ENCODE measurements at places on chromosomes 12 and 14.

DNA sequence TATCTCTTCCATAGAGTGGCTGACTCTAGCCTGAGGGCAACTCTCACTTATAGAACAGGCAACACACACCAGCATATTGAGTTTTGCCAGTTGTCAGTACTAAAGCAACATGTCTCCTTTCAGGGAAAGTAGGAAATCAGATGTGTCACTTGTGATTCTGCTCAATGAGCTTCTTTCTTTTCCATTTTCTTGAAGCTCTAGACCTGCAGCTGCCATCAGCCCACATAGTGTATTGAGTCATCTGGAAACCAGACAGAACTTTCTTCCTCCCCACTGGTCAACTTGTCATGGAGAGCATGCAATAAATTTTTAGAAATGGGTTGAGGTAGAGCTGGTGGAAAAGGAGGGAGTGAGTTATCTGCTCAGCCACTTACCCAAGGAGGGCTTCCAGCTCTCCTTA is 209.0 kb upstream of the PLEKHG7 start:
- DNase-seq: no peak

DNA sequence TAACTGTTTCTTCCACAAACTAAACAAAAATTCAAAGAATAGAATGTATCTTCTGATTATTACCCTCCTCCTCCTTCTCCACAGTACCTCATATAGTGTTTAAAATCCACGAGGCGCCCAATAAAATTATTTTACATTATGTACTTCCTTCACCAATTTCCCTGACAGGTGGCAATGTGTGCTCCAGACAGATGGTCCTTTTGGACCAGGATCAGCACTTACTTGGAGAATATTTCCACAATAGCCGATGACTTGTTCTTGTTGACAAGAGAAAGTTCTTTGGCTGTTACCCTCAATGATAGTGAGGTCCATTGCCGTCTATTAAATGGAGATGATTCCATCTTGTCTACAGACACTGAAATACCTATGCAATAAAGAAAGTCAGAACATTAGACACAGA is 34.9 kb downstream of the LIMA1 start:
- DNase-seq: no peak

DNA sequence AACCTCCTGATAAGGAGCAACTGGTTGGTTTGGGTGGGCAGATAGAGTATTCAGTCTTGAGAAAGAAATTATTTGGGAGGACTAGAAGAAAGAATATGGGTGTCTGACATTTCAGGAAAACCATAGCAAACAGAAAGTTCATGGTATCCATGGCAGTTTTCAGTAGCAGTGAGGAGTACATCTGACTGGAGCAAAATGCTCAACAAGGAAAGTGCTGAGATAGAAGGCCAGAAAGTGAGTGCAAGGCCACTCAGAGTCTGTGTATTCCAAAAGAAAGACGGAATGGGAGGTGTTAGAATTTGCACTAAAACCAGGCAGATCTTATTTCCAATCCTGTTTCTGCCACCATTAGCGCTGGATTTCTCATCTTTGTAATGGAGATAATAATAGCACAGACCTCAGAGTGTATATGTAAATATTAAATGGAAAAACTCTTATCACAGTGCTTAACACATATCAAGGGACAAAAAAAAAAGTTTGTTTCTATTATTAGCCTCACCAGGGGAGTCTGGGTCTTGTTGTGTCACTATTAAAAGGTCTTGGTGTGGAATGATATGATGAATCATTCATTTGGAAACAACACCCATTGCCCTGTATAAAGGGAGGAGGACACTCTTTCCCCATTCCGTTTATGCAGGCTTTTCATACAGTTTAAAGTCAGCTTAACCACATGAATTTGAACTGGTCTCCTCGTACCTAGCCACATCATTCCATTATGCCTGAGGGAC is 349.8 kb downstream of the IPO8 start:
- no peak for DNase-seq

DNA sequence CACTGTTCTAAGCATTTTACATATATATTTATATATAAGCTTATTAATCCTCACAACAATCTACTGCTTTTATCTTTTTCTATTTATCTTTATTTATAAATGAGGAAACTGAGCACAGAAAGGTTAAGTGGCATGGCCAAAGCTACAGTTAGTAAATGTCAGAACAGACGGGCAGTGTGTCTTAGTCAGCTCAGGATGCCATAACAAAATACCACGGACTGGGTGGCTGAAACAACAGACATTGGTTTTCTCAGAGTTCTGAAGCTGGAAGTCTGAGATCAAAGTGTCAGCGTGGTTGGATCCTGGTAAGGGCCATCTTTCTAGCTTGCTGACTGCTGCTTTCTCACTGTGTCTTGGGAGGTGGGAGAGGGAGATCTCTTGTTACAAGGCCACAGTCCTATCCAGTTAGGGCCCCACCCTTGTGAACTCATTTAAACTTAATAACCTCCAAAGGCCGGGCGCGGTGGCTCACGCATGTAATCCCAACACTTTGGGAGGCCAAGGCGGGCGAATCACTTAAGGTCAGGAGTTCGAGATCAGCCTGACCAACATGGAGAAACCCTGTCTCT is 19.8 kb downstream of the RPGRIP1 start:
- no peak for DNase-seq

GRCh38 chr12:42299392-42300308 is 26.2 kb downstream of the ZCRB1 start:
- no peak for DNase-seq

GRCh38 chr14:63277591-63278183 is 41.0 kb downstream of the GPHB5 start:
- DNase-seq: no peak

- DNase-seq: no peak
Observed at GRCh38 chr12:27164330-27165040, 79.6 kb upstream of the STK38L start.

DNA sequence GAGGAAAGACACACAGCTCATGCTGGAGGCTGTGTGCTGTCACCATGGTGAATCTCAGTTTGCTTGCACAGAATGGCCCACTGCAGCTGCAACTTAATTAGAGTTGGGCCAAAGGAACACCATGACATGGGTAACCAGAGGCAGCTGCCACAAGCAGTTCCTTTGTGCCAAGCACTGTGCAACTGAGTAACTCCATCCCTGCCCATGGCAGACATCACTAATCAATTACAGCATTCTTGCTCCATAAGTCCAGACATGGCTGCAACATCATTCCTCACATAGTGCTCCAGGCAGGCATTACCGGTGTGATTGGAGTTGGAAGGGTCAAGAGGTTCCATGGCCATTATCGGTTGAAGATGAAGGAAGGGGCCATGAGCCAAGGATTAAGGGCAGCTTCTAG is 207.0 kb downstream of the RBM19 start:
- no peak for DNase-seq

DNA sequence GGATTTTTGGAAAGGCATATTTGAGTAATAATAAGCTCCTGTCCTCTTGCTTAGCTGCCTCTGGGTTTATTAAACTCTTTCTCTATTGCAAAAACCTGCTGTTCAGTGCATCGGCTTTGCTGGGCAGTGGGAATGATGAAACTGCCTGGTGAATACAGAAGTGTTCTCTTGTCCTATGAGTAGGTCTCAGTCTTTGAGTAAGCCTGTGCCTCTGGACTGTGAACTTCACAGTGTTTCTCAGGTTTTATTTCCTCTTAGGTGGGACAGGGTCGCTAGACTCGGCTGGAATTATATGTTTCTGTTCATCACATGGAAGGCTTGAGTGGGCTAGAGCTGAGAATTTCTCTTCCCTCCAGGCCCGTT is 46.4 kb downstream of the CRADD start:
- DNase-seq: no peak

- no peak for DNase-seq
Observed at GRCh38 chr12:97609957-97610356, 147.4 kb downstream of the RMST start.

DNA sequence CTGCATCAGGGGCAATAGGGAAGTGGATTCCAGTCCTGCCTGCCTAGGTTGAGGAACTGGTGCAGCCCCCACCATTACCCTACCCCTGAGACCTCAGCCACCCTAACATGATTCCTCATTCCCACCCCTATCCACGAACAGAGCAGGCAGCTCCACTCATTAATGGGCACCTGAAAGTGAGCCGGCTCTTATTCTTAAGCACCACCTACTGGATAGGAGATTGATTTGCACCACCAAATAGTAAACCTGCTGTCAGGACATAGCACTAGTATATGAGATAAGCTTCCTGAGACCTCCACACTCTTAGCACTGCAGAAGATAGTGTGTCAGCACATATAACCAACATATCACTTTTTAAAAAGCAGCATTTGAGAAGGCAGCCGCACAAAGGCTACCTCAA is 573.2 kb downstream of the SOX5 start:
- no peak for DNase-seq

GRCh38 chr14:57736391-57736790 is 129.5 kb downstream of the SLC35F4 start:
- no peak for DNase-seq
